Activated naive CD4-positive, alpha-beta T cell treated with anti-CD3 and anti-CD28 coated beads, Interleukin-2, amount 50 U/mL, for 72 hours (primary cell): ENCODE measurements at places on chromosomes 4 and X. TPM values are rescaled to one million over a fixed set of nuclear protein-coding genes. Genes with fewer than 3 reads are reported as not detected.

DNA sequence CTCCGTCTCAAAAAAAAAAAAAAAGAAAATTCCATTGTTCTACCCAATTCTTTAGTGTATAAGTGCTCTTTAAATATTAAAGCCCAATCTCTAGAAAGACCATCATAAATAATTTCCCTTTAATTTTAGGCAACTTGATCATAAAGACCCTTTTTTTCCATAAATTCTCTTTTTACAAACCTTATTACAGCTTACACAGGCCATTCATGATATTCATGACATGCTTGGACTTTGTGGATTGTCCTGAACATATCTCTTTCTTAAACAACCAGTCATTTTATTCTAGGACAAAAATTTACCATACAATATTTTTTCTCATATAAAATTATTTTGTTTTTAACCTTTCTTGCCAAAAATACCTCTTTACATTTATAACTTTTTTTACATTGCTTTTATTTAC lies 30.5 kb downstream of the TLR8 start:
- DNase-seq, result no peak

DNA sequence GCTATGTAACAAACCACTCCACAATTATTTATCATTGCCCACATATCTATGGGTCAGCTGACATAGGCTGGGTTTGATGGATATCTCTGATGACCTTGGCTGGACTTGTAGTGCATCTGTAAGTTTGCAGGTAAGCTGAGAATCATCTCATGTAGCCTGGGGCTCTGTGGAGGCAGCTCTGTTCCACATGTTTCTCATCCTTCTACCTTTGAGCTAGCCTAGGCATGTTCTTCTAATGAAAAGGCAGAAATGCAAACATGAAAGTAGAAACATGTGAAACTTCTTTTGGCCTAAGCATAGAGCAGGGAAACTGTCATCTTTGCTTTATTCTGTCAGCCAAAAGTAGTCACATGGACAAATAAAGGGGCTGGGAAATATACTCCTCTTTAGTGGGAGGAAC lies 18.2 kb downstream of the MRPL1 start:
- DNase-seq, result no peak

GRCh38 chr4:158046345-158046744 lies 126.5 kb downstream of the GASK1B start:
- DNase-seq, result no peak

The TADA2B gene
- 11.8 TPM for total RNA-seq

The EGF gene
- total RNA-seq, result not detected

The CXorf49 gene
- total RNA-seq, result not detected

DNA sequence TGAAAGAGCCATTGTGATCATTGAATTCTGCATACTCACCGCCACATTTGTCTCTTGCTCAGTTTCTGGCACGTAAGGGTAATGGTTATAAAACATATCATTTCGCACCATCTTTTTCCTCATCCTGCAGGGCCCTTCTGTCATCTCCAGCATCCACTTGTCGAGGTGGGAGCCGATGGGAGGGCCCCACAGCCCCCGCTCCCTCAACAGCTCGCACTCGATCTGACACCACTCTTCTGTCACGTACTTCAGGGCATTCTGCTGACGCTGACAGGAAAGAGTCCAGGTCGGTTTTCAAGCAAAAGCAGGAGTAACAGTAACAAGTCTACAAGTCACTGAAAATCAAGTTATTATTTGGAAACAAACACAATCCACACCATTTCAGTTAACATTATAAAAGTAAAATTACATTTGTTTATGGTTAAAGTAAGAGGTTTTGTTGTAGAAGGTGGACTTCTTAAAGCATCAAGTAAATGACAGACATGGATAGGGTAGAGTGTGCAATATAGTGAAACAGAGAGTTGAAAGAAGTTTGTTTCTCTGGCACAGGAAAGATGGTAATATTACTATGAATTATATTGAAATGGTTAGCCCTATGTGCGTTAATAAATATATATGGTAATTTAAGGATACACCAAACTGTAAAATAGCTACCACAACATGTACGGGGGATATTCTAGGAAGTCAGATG lies 150.6 kb downstream of the CDS1 start:
- no peak for DNase-seq

The AMBN gene
- total RNA-seq, result not detected

The KDR gene
- not detected for total RNA-seq

- no peak for DNase-seq
These were observed 127.7 kb downstream of the PRKX start for GRCh38 chrX:3585719-3586118.

GRCh38 chr4:3442959-3443749 lies 1.4 kb downstream of the HGFAC start:
- DNase-seq, result no peak

DNA sequence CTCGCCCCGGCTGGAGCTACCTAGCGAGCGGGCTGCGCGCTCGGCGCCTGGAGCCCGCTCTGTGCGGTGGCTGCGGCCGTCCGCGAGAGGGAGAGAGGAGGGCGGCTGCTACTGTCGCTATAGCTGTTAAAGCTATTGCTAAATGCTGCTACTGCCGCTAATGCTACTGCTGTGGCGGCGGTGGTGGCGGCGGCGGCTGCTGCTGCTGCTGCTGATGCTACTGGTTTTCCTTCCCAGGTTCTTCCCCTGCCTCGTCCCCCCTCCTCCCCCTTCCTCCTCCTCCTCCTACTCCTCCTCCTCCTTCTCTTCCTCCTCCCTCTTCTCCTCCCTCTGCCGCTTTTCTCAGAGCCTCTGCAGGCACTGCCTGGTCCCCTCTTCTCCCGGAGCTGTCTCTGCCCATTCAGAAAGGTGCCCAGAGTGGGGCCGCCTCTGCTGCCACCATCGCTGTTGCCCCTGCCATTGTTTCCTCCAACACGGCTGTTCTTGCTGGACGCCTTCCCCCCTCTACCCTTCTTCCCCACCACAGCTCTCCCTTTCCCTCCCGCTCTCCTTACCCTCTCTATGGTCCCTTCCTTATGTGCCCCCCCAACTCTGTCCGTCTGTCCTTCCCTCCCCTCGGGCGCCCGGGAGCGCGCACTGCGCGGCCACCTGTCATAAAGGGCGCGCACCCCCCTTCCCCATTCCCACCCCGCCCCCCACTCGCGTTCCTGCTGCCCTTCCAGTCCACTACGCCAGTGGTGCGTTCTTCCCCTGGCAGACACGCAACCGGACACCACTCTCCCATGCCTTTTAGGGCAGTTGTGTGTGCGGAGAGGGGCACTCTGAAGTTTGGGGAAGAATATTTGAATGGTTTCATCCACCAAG lies at the start of gene NEXMIF:
Gene NEXMIF, minus strand, starts transcription at position 228 of the 864 bp plus-strand sequence.
- peak; percentile 48 for DNase-seq

- DNase-seq, result no peak
These were observed 143.4 kb downstream of the TRIML1 start for GRCh38 chr4:188282471-188283232.

The ARHGAP36 gene
- total RNA-seq, result not detected

The ALAS2 gene
- not detected for total RNA-seq

- no peak for DNase-seq
These were observed 131.6 kb upstream of the GRID2 start for GRCh38 chr4:92172203-92172602.

The IL3RA gene
- total RNA-seq, result 0.73 TPM

- DNase-seq, result no peak
These were observed 2.1 kb downstream of the NSD2 start for GRCh38 chr4:1873291-1873690.

- DNase-seq, result no peak
These were observed 153.3 kb upstream of the PGRMC2 start for GRCh38 chr4:128440923-128441322.

- DNase-seq, result no peak
These were observed 4.7 kb upstream of the ZNF518B start for GRCh38 chr4:10461850-10462400.

DNA sequence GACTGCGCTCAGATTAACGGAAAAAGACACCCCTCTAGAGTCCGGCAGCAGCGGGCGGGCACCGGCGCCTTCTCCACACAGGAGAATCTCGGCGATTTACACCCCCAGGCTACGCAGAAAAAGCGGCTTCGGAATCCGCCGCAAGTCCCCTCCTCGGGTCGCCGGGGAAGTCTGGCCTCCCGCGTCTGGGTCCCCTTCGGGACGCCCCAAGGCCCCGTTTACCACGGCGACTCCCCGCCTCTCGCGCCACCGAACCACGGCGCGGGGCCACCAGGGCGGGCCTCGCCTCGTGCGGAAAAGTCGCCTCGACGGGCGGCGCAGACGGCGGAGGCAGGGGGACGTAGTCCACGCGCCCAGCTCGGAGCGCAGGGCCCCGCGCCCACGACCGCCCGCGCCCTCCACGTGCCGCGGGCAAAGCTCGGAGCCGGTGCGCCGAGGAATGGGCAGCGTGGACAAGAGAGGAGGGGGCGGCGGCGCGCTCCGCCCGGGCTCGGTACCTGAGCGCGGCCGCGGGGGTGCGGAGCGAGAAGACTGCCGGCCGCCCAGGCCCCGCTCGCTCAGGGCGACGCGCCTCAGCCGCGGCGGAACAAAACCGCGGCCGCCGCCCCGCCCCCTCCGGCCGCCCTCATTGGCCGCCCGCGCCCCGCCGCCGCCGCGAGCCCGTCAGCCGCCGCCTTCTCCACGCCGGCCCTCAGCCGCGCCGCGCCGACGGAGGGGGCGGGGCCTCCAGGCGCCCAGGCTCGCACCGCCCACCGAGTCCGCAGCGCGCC lies at the start of gene FAM53A:
Gene FAM53A, minus strand, starts transcription at position 578 of the 770 bp plus-strand sequence. CDS start 15,572 bp downstream, outside the sequence.
- DNase-seq, result peak; percentile 99

The NDP gene
- total RNA-seq, result not detected

The FUNDC2 gene
- total RNA-seq, result 95.1 TPM

The SHROOM2 gene
- not detected for total RNA-seq

DNA sequence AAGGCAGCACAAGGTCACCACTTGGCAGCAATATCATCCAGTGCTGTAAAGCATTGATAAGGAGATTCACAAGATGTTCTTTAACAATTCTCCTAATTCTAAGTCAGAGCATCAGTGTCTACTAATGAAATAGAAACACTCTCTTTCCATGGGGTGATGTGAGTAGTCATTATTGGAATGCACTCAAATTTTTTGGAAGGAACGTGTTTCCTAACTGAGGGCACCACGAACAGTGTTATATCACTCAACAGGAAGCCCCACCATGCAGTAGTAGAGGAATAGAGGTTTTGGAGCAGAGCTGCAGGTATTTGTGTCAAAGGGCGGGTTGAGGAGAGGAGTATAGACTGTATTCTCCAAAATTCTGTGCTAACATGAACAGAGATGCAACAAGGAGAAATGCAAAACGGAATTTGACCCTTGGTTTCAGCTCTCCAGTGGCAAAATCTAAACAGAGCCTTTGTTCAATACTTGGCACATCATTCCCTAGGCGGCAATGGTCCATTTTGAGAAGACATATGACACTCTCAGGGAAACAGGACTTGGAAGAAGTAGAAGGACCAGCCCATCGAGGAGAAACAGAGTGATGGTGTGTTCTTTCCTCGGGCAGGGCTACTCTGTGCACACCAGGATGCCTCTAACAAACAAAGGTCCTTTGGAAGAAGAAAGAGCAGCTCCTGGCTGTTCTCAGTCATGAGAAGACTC lies 98.9 kb downstream of the CPEB2 start:
- no peak for DNase-seq

DNA sequence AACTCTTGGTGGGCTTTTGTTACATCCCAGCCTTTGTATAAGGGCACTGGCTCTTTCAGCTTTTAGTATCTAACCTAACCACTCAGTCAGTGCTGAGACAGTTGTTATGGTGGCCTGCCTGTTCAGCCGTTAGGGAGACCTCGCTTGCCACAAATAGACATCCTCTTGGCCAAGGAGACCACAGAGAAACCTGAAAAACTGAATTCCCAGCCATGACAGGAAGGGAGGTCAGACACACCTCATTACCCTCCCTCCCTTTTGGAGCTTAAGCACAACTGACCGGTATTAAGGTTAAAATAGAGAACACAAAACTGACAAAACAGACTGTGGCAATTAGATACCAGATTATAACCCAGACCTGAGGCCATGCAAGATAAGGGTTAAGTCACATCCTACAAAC lies 1639.3 kb downstream of the RPA4 start:
- no peak for DNase-seq

The IBSP gene
- total RNA-seq, result not detected

DNA sequence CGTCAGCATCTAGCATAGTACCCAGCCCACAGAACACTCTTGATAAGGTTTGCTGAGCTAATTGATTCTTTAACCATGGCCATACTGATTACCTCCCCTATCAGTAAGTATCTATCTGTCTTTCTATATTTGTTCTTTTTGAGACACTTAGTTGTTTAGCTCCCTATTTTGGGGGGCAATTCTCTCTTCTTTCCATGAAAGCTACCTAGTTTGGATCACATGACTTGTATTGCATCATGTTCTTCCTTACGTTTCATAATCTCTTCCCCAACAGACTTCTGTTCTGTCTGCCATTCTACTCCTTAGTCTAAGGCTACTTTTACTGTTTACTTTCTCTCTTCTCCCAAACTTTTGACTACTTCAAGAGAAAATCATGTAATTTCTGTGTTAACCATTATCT lies 39.0 kb downstream of the TBC1D19 start:
- DNase-seq, result no peak

DNA sequence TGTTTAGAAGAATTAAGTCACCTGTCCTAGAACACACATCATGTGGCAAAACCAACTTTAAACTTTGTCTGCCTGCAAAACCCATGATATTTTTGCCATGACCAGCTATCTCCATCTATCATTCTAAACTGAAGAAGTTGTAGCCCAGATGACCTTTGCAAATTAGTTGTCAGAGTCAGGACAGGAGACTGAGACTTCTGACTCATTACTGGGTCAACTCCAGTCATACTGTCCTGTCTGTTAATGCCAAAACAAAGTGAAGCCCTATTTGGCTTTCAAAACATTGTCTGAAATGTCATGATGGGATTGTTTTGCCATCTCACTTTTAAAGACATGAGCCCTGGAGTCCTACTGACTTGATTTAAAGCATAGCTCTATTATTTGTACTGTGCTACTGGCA lies 365.7 kb upstream of the CPEB2 start:
- no peak for DNase-seq

GRCh38 chr4:121875652-121876051 lies 5.4 kb upstream of the BBS7 start:
- no peak for DNase-seq

GRCh38 chrX:47613082-47613481 lies 6.6 kb downstream of the SYN1 start:
- no peak for DNase-seq

The CCKAR gene
- not detected for total RNA-seq

The SHISA3 gene
- total RNA-seq, result not detected

GRCh38 chr4:18321956-18322530 lies 300.5 kb upstream of the LCORL start:
- DNase-seq, result no peak
